ENCODE measurements at places on chromosomes 1 and 21.

DNA sequence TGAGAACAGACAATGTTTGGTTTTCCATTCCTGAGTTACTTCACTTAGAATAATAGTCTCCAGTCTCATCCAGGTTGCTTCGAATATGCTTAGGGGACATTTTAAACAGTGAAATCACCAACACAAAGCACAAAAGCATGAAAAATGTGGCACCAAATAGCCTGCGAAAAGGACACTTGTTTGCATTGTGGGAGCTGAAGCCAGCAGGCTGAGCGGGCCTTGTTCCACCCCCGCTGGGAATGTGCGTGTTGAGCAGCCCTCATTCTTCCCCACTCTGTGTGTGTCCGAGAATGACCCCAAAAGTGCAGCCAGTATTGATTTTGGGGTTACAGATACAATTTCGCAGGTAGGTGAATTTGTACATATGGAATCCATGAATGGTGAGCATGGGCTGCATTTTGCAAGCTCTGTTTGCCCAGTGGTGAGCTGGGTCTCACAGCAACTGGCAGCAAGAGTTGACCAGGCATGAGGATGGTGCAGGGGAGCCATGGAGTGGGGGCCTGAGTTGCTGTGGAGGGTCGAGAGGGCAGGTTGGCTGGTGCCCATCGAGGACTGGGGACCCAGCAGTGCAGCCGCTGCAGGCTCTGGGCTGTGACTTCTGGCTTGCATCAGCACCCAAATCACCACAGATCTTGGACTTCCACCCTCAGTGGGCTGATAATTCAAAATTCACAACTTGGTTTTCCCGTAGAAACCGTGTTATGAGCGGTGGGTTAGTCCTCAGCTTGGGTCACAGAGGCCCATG is 29.4 kb downstream of the NENF start:
- no peak for DNase-seq

- DNase-seq = no peak
These were observed 96.1 kb downstream of the SLC35F3 start for GRCh38 chr1:234000557-234001041.

DNA sequence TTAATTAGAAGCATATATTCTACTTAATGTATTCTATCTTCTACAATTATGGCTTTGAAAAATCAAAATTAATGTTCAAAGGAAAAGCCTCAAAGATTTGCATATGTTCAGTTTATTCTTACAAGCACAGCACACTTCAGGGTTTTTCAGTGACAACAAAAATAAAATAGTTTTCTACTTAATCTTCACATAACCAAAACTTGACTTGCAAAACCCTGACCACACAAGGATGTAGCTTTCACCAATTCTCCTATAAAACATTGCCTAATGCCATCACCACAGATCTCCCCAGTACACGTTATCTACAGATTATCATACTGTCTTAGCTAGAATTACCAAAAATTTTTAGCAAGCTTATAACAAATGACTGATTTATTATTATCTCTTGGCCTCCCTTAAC is 23.3 kb downstream of the LPAR3 start:
- no peak for DNase-seq

- DNase-seq = no peak
These were observed 7.6 kb downstream of the CAPN9 start for GRCh38 chr1:230754796-230755195.

GRCh38 chr21:31530897-31531705 is 128.4 kb upstream of the SOD1 start:
- DNase-seq = no peak

DNA sequence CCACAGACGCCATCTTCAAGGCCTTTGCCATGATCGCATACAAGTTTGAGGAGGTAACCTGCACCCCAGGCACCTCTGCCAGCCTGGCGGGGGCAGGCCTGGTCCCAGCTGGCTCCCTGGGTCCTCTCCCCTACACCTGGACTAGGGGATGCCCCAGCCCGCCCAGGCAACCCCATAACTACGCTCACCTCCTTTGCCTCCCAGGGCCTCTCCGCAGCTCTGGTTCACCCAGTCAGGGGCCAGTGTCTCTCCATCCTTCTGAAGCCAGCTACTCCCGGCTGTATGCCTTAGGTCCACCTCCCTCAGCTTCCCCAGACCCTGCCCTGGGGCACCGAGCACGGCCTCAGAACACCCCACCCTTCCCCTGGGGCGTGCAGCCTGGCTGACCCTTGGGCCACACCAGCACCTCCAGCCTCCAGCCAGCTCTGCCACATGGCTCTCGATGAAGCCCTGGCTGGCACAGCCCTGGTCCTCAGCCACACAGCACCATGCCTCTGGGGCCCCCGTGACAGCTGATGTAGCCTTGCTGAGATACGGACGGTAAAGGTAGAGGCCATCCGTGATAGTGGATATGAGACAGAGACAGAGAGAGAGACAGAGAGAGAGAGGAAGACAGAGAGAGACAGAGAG is 80.4 kb upstream of the COL6A1 start:
- no peak for DNase-seq

GRCh38 chr1:47587891-47588582 is 150.2 kb downstream of the FOXD2 start:
- DNase-seq = no peak

DNA sequence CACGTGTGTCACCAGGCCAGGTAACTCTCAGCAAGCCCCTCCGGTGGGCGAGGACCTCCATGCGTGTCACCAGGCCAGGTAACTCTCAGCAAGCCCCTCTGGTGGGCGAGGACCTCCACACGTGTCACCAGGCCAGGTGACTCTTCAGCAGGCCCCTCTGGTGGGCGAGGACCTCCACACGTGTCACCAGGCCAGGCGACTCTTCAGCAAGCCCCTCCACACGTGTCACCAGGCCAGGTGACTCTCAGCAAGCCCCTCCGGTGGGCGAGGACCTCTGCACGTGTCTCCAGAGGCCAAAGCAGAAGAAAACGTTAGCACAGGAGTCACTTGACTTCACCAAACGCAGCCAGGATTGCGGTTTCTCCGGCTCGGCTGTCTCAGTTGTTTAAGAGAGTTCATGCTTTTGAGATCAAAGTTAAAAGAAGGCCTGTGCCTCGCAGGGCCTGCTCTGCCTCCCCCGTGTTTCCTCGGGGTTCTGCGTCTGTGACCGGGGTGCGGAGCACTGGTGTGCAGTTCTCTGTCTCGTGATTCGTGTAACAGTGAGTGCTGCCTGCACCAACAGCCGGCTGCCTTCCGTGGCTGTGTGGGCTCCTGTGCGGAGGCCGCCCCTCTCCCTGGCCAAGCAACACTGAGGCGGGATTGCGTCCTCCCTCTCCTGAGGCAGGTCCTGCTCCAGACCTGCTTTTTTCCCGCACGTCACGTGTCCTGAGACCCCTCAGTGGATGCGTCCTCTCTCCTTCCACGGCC is 56.6 kb downstream of the PRKCZ start:
- no peak for DNase-seq

GRCh38 chr1:199948587-199949280 is 78.8 kb upstream of the NR5A2 start:
- peak; percentile 16 for DNase-seq

DNA sequence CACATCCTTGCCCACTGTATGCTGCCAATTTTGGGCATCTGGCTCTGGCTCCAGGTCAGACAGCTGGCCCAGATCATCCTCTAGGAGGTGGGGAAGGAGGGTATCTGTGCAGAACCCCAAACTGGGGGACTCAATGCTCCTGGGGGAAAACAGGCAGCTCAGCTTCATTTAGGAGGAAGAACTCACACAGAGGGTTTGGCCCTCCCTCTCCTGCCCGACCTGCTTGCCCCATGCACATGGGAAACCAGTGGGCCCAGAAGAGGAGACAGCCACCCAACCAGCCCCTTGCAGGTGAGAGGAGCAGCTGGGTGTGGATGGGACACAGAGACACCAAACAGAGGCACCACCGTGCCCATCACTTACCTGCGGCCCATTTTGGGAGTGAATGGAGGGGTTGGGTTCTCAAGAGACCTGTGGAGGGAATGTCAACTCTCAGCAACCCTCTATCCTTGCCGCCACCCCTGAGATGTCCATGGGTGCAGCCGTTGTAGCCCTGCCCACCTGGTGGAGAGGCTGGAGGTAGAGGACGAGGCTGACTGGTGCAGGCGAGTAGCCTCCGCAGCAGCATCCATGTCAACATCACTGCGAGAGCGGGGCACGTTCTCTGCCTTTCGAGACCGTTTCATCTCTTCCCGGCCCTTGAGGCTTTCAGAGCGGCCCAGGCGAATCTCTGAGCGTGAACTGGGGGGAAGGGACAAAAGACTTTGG is 27.5 kb downstream of the LRRC71 start:
- no peak for DNase-seq

- peak; percentile 60 for DNase-seq
These were observed 6.8 kb downstream of the TENT5C start for GRCh38 chr1:117612517-117613248.

DNA sequence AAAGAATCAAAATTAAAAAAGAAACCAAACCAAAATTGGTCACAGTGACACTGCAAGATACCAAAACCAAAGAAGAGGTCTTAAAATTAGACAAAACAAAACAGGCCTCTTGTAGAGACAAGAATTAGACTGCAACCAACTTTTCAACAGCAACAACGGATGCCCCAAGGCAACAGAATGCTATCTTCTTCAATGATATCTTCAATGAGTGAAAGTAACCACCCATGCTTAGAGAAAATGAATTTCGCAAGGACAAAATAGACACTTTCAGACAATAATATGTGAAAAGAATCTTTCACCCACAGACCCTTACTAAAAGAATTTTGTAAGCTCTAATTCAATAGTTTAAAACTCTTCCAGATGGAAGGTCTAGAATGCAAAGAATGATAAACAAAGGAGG is 41.7 kb downstream of the USP48 start:
- no peak for DNase-seq

DNA sequence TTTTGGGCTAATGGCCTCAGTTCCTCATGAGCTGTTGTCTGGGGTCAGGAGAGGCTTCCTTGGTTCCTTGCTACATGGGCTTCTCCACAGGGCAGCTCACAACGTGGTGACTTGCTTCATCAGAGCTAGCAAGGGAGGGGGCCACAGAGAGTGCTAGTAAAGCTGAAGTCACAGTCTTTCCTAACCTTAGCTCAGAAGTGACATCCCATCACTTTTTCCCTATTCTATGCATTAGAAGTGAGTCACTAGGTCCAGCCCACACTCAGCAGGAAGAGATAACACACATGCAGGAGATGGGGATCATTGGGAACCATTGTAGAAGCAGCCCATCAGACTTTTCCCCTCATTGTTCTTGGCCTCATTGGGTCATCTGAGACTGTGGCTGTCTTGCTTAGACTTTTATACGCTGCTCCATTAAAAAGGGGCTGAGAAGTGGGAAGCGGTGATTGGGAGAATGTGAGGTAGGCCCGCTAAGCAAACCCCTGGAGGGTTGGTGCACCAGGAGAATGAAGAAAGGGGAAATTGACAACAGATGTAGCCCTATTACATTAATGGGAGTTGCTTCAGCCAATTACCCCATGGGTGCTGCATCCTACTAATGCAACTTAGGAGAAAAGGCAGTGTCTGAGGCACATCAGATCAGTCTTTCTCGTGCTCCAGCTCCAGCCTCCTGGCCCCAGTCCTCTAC is 22.1 kb upstream of the IGSF21 start:
- no peak for DNase-seq

- no peak for DNase-seq
These were observed 2.7 kb upstream of the MMEL1 start for GRCh38 chr1:2635361-2636010.

DNA sequence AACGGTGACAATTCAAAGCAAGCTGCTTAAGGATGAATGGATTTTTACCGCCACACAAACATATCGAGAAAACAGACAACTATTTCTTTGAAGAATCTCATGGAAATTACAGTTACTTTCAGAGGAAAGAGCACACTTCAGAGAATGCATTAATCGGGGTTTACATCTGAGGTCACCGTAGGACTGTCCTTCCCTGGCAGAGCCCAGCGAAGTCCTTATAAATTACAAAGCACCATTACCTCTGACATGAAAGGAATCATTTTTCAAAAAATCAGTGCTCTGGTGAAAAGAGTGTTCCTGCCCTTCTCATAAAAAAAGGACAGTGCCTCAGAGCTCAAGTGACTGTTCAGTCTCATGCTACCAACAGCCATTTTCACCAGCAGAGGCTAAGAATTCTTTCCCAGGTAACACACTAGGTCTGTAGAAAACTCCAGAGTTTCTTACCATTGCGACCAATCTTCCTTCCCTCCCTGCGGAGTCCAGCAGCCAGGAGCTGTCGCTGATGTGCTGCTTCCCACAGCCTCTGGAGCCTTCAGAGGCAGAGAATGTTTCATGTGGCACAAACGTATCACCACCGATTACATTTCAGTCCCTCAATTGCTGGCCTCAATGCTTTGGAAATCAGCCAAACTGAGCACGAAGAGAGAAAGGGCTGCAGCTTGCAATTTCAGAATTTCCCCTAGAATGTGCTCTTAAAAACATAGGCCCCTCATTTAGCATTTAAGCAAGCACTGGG is 75.4 kb downstream of the PLD5 start:
- no peak for DNase-seq

GRCh38 chr1:223062177-223062576 is 80.9 kb downstream of the TLR5 start:
- no peak for DNase-seq

DNA sequence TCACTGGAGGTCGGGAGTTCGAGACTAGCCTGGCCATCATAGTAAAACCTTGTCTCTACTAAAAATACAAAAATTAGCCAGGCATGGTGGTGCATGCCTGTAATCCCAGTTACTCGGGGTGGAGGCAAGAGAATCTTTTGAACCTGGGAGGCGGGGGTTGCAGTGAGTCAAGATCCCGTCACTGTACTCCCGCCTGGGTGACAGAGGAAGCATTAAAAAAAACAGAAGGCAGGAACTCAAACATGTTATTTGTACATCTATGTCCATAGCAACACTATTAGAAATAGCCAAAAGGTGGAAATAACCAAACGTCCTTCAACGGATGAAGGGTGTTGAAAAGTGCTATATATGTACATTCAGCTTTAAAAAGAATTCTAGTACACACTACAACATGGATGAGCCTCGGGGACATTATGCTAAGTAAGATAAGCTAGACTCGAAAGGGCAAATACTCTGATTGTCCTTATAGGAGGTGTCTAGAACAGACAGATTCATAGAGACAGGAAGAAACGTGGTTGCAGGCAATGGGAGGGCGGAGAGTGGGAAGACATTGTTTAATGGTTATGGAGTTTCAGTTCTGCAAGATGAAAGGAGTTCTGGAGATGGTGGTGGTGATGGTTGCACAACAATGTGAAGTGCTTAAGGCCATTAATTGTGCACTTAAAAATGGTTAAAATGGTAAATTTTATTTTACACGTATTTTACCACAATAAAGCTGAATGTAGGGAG is 19.2 kb downstream of the NLRP3 start:
- no peak for DNase-seq

DNA sequence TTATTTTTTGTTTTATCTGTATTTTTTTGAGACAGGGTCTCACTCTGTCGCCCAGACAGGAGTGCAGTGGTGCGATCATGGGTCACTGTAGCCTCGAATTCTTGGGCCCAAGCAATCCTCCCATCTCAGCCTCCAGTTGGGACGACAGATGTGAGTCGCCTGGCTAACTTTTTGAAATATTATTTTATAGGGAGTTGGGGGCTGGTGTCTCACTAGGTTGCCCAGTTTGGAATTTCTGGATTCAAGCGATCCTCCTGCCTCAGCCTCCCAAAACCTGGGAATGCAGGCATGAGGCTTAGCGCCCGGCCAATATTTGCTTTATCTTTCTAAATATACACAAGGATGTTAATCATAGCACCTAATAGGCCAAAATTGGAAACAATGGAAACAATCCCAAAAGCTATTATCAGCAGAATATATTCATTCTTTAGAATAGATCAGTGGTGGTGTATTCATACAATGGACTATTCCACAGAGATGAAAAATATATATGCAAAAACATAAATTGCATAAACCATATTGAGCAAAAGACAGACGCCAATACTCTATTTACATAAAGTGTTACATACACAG is 55.9 kb downstream of the DAP3 start:
- DNase-seq = no peak

- DNase-seq = no peak
These were observed 11.0 kb upstream of the TFF1 start for GRCh38 chr21:42377211-42377950.
